Stimulated activated CD8-positive, alpha-beta memory T cell treated with anti-CD3 and anti-CD28 coated beads, Interleukin-15, amount 100 ng/mL, for 1 hour (primary cell): ENCODE measurements at places on chromosomes 3 and 15.

GRCh38 chr15:97561529-97561928 is 399.0 kb upstream of the ARRDC4 start:
- DNase-seq, result no peak

GRCh38 chr3:15310491-15311370 is 21.7 kb downstream of the SH3BP5 start:
- no peak for DNase-seq

DNA sequence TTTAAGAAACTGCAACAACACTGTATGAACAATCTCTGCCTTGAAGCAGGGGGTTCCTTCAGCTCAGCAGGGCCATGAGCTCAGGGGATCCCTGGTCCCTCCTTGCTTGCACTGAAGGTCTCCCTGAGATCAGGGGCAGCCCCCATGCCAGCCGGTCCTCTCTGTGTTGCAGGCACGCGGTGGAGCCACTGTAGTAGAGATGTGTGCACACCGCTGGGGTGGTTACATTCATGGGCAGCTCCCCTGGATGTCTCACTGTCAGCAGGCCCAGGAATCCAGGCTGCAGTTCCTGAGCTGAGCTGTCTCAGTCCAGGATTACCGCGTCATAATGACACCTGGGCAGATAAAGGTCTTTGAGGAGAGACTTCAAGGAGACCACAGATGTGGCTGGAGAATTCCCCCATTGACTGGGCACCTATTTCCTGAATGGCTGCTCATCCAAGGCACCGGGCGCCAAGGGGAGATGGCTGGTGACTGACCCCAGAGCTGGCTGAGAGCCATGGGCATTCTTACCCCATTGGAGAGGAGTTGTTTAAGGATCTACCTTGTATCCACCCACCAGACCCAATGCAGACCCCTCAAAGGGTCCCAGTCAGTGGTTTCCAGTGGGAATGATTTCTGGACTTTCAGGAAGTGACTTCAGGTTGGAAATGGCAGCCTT is 10.4 kb upstream of the KLF13 start:
- no peak for DNase-seq

GRCh38 chr3:17444865-17445264 is 297.6 kb downstream of the TBC1D5 start:
- DNase-seq, result no peak

GRCh38 chr3:127978636-127979035 is 63.6 kb downstream of the KBTBD12 start:
- no peak for DNase-seq

DNA sequence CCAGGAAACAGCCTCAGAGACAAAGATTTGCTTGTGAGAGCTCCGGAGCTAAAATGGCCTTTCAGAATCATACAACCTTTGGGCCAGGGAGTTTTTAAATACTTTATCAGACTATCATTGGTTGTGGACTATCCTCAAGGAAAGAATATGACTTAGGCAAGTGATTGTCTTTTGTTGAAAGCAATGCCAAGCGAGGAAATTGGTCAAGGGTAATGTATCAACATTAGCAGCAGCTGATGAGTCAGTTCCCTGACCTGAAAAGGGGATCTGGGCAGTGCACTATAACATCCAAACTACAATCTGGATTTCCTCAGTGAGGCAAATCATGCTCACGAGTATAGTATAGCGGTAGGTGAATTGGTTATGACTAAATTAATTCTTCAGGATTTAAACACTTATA is 303.6 kb downstream of the LSAMP start:
- DNase-seq, result no peak

DNA sequence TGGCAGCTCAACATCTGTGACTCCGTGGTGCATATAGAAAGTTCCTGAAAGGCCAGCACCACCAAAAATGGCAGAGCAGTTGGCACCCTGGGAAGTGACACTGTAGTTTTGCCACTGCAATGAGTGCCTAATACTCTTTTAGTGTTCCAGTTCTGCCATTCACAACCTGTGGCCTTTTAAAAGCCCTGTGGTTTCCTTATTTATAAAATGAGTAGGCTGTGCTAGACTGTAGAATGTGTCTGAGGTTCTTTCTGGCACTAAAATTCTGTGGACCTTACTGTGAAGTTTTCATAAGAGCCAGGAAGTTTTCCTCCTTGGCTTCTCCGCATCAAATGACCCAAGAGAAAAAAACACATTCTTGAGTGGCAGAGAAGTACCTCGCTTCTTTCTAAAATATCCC is 74.1 kb downstream of the MME start:
- DNase-seq, result no peak

DNA sequence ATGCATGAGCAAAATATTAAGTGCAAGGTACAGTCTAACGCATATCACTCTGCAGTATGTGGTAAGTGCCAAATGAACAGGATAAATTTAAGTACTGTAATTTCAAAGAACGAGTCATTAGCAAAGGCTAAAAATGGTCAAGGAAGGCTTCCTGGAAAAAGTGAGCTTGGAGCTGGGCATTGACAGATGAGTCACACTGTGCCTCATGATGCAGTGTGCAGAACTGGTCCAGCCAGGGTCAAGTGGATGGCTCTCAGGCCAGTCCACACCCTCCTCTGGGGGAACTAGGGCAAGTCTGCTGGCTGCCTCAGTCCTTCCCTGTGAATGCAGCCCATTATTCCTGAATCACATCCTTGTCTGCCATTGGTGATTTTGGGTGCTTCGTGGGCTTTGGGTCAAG is 76.3 kb downstream of the CACNA1D start:
- DNase-seq, result no peak

DNA sequence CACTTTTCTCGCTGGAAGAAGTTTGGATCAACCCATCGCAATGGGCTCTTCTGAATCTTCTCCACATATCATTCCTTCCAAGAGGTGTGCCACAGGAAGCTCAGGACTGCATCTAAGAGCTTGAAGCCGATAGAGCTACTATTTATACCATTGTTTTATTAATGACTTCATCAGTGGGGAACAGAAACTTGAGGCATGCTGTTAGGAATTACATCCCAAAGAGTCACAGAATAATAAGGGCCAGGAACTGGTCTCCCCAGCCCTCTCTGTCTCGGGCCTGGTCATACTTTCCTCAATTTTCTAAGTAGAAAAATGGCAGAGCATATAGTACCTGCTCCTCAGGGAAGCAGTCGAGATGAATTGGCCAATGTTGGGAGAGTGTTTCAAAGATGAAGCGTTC is 16.9 kb upstream of the C15orf61 start:
- DNase-seq, result no peak

GRCh38 chr3:128618398-128618726 is 32.3 kb downstream of the RPN1 start:
- DNase-seq, result no peak

GRCh38 chr3:113966172-113966571 is 18.4 kb downstream of the ZDHHC23 start:
- no peak for DNase-seq

DNA sequence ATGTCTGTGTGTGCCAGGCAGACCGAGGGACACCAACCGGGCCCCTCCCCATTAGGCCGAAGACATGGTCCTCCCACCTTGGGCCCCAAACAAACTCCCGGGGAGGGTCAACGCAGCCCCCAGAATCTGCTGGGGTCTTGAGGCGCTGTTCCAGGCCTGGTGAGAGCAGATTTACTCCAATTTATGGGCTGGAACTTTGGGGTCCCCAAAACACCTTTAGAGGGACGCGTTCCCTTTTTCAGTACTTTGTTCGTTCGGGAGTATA is 2.4 kb downstream of the GATA2 start:
- DNase-seq, result no peak

DNA sequence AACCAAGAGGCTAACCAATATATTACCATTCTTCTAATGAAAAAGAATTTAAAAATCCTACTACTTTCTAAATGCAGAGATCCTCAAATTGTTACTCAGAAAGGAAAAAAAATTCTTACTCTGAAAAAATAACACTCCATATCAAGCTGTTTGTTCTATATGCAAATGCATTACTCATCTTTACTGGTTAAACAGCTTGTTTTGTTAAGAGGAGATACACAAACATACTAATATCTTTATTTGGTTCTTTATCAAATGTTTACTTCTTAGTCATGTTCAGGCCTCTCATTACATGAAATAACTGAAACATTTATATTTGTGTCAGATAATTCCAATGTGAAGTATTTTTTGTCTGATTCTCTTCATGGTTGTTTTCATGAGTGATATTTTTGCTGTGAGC is 146.8 kb downstream of the PCCB start:
- DNase-seq, result no peak
